ENCODE measurements at places on chromosomes 2 and 18.

DNA sequence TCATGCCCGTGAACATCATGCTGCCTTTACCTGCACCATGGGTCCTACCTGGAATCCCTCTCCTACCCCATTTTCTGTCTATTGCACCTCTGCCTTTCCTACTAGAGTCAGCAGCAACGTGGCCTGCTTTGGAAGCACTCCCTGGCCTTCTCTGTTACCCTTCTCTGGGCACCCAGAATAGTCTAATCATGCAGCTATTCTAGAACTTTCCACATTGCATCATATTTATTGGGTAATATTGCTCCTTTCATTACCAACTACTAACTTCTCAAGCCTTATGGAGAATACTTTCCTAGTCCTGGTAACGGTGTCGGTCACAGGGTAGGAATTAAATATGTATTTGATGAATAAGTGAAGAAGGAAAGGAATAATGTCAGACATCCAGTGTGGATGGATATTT lies 33.3 kb upstream of the CREG2 start:
- no peak for DNase-seq

DNA sequence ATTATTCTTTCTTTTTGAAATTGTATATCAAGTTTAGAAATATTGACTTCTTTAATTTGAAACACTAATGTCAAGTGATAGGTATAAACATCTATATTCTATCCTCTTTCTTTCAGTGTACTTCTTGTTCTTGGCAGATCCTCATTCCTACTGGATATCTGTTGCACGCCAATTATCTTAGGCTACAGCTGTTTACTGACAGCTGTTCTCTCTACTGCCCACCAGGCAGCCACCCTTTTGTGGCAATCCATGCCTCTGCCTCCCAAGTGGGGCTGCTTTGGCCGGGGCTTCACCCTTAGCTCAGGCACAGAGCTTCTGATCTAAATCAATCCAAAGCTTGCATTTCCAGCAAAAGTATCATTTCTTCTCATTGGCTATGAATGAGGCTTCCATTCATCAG lies 50.6 kb upstream of the ITSN2 start:
- no peak for DNase-seq

GRCh38 chr2:66571918-66572317 lies 137.0 kb downstream of the MEIS1 start:
- DNase-seq = no peak

- no peak for DNase-seq
Observed at GRCh38 chr2:127175751-127176354, 44.2 kb downstream of the CYP27C1 start.

GRCh38 chr18:12102136-12102842 lies 8.6 kb downstream of the ANKRD62 start:
- DNase-seq = no peak

GRCh38 chr2:200430017-200430416 lies 79.9 kb downstream of the KCTD18 start:
- DNase-seq = no peak

GRCh38 chr2:112189001-112189556 lies 50.9 kb downstream of the FBLN7 start:
- DNase-seq = no peak

DNA sequence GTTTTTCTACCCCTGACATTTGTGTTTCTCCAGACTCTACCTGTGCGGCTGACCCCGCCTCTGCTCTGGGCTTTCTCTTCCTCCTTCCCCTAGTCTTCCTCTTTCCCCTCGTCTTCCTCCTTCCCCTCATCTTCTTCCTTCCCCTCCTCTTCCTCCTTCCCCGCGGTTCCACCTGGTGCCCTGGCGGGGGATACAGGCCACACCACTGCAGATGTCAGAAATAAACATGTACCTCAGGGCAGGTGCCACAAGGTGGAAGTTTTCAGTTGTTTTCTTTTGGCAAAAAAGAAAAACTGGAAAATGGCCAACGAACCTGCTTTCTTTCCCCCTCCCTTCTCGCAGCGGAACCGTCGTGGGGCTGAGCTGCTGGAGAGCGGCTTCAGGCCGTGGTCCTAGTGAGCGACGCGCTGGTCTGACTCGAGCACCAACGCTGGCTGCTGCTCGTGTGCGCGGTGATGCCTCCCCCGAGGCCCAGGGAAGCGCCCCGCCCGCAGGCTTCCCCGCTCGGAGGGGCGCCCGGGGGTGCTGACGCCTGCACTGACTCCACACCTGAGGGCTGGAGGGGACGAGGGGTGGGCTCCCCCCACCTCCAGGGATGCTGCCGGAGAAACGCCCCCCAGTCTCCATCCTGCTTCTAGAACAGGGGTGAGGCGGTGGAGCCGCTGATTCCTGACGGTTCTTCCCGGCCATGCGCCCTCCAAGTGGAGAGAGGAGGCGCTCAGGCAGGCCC lies 83.7 kb upstream of the ZNF516 start:
- DNase-seq = no peak

DNA sequence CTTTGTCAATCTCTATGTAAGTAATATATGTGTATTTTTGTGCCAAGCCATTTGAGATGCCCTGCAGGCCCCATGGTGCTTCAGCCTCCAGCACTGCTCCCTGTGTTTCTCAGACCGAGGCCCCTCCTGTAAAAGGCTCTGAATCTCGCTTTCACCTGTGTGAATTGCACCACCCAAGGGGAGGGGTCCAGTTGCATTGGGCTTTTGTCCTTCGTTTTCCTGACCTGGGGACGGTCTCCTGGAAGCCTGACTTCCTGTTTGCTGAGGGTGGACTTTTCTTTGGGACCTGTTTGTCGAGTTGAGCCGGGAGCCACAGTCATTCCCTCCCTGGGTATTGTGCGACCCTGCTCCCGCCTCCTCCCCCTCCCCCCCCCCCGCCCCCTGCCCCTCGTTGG lies 48.9 kb downstream of the AGAP1 start:
- DNase-seq = no peak

GRCh38 chr2:26011990-26012856 lies 21.7 kb upstream of the RAB10 start:
- no peak for DNase-seq

- no peak for DNase-seq
Observed at GRCh38 chr2:30230497-30231211, 680 bp upstream of the LBH start.

GRCh38 chr18:40851014-40851429 lies 1104.0 kb upstream of the PIK3C3 start:
- no peak for DNase-seq

- no peak for DNase-seq
Observed at GRCh38 chr2:11941201-11942177, 195.1 kb downstream of the LPIN1 start.

GRCh38 chr2:54642677-54643430 lies 80.6 kb upstream of the EML6 start:
- DNase-seq = no peak

- DNase-seq = no peak
Observed at GRCh38 chr2:55063713-55064323, 13.6 kb upstream of the RTN4 start.

DNA sequence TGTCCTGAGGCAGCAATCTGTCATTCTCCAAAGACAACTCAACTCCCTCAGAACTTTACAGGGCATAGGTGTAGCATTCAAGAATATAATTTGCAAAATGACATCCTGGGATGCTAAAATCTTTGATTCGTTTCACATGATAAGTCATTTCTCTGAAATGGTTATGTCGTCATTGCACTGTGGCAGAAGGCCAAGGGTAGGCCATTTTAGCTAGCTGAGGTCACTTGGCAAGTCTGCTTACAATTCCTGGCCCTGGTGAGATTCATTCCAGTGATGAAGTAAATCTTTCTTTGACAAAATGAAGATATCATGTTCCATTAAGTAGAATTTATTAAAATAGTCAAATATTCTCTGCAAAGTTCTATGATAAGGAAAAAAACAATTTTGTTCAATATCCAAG lies 1410.3 kb upstream of the LRRTM1 start:
- no peak for DNase-seq

DNA sequence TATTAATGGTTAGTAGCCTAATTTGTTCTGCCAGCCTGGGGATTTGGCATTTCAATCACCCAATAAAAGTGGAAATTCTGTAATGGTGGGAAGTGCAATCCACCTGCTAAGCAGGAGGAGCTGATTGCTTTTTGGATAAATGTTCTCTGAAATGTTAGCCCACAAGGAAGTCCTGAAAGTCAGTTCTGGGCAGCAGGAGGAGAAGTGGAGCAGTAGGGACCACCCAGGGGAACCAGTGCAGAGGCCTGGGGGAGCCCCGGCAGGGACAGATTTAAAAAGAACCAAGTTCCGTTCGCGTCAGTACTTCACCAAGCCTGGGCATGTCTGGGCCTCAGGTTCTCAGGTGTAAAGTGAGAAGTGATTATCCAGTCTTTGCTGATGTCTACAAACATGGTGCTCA lies 248.5 kb upstream of the RAB6C start:
- DNase-seq = no peak

DNA sequence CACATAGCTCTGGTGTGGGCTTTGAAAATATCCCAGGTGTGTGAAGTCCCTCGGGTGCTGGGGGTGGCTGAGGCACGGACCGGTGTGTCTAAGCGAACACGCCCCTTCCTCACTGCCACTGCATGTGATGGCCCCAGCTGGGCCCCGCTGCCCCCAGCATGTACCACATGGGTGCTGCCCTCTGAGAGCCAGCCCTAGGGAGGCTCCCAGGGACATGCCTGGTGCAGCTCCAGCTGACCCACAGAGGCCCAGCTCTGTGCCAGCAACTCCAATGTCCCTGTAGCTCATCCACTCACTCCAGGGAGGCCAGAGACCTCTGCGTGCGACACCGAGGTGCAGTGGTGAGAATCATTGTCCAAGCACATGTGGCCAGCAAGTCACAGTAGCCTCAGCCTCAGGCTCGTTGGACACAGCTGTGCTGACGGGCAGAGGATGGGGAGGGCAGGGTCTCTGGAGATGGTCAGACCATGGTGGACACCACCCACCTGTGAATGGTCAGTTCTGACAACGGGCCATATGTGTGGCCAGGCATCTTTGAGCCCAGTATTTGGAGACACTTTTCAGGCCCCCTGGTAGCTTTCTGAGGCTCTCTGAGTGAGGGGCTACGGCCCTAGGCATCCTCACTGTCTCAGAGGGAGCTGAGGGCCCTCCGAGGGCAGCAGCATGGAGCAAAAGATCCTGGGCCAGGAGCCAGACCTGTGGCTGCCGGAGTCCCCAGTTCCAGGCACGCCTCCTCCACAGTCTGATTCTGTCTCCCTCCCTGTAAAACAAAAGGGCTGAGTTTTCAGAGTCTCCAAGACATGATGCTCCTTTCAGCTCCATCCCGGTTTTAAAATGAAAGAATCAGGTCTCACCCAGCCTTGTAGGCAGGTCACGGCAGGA lies 220.7 kb downstream of the NDUFA10 start:
- DNase-seq = no peak

DNA sequence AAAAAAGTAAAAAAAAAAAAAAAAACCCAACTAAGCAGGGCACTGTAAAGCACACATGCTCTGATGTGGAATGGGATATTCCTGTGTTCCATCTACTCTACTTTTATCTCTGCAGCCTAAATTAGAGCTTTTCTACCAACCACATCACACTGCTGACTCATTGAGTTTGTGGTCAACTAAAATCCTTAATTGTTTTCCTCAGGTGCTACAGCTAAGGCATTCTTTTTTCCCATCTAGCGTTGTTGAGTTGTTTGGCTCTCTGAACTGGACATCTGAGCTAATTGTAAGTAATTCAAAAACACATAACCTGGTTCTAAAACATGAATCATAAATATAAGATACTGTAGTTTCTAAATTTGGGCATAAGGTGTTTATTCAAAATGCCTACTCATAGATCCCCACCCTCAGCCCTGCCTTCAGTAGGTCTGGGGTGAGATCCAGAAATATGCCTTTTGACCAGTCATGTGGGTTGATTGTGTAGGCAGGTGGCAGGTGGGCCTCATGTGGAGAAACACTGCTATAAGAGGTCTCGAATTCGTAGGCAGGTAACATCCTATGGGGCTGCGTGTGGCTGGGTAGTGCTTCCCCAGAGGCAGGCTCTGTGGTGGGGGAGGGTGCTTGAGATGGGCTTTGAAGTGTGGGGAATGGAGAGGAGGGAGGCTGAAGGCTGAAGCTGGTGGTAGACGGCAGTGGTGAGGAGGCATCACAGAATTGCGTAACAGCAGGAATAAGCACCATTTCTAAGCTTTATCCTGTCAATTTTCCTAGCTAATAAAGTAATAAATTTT lies 27.2 kb downstream of the ANKRD29 start:
- DNase-seq = no peak

DNA sequence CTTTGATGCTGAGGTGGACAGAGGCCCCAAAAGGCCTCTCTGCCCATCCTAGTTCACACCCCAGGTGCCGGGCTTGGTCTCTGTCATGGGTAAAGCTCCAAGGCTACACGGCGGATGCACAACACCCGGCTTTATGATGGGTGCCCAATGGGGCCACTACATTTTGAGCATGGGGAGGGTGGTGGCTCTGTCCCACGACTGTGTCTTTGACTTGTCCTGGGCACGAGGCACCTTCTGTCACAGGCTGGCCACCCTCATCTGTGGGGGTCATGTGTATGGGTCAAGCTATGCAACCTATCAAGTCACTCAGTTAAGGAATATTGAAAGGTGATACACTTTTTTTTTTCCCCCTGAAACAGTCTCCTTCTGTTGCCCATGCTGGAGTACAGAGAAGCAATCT lies 63.7 kb downstream of the EDAR start:
- no peak for DNase-seq

DNA sequence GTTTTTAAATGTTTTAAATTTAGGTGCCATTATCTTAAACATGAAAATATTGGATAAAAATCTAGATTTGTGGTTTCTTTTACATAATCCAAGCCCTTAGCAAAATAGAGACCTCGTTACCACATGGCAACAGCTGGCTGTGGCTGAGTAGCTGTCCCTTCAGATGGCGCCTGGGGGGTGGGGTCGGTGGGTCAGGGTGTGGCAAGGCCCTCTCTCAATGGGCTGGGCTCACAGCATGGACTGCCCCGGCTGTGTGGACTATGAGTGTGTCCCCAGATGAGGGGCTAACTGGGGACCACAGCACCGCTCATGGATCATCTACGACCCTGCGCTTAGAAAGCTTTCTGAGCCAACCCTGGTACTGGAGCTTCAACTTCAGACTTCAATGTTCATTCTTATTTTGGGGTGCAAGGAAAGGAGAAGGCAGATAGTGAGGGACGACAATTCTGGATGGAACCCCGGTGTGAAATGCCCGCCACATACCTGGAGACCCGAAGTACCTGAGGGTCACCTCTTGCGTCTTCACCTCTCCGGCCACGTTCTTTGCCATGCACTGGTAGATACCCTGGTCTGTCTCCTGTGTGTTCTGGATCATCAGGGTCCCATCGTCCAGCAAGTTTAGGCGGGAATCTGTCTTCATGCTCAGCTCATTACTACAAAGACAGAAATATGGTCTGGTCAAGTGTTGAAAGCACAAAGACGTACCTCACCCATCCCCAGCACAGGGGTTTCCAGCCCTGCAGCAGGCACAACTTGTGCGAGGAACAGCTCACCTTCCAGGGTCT lies 71.0 kb downstream of the PXDN start:
- no peak for DNase-seq
